ENCODE measurements at places on chromosomes 5 and 9.
A peak's percentile ranks its signal among the peaks of the same experiment; 100 is the strongest.

GRCh38 chr9:72467766-72468738, 53.4 kb upstream of the TMC1 start:
- no peak for DNase-seq

DNA sequence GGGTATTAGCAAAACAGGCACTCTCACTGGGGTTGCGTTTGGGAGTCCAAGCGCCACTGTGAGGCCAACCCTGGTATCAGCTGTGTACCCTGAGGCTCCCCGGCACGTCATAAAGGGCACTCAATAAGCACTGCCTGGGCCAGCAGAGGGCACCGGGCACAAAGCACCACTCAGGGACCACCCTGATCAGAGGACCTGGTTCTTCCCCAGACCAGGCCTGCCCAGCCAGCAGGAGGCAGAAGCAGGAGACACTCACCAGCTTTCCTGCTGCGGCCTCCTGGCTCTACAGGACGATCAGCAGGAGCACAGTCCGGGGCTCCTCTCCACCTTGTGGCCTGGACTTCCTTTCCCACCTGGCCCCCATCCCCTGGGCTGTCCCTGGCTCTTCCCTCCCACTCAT, 12.6 kb downstream of the MGAT1 start:
- DNase-seq: peak; percentile 60

DNA sequence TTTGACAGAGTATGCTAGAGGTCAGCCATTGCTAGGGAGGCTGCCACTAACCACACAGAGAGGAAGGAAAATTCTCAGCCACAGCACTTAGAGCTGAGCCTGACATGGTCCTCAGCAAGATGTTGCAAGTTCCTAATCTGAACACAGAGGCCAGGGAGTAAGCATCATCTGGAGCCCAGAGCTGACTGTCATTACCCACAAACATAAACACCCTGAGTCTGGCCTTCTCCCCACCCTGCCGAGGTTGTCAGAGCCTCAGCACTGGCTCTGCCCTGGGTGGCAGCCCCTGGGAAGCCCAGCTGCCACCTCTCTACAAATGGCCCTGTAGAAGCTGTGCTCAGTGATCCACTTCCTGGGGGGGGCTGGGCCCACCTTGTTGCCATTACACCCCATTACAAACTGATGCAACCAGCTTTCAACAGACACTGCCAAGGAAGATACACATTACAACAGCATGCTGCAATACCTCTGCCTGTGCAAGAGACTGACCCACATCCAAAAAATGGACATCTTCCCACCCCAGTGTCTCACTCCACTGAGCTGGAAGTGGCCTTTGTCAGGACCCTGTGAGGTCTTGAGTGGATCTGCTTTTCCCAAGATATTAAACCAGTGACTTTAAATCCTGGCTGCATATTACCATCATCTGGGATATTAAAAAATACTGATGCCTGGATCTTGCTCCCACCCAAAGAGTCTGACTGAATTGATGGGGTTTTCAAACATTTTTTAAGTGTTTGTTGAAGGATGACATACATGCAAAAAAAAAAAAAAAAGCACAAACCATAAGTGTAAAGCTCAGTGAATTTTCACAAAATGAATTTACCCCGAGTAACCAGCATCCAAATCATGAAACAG, 33.0 kb downstream of the IRF1 start:
- DNase-seq: no peak

DNA sequence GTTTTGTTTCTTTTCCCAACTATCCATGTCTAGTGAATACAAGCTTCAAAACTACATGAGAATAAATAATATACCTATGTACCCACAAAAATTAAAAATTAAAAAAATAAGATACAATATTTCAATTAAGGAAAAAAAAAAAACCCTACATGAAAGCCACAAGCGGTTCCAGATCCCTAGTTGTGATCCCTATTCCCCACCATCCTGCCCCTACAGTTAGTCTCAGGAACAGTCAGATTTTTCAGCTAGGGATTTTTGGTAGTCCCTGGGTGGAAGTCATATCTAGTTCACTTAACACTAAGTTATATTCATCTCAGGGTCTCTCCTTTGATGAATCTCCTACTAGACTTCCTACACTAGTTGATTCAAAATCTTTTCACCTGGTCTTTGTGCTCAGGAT, 18.5 kb upstream of the PCDHB1 start:
- DNase-seq: no peak

DNA sequence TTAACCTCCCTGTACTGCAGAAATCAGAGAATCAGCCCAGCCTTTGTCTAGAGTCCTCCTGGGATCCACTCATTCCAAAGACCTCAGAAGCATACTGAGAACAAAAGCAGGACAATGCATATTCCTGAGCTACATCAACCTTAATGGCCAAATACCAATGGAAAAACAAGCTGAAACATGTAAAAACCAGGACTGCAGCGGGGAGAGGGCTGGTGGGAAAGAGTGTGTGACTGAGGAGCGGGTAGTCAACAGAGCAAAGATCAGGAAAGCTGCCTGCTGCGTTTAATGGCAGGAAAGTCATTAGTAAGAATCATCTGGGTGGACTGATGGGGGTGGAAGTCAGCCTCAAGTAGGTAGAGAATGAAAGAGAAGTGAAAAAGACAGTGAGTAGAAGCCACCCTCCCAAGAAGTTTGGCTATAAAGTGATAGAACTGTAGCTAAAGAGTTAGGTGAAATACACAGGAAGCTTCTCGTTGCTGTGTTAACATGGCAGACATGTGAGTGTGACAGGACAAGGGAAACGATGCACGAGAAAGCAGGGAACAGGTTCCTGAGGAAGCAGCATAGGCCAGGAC, 88.1 kb downstream of the OTULIN start:
- DNase-seq: no peak

GRCh38 chr9:84542554-84542953, 127.0 kb upstream of the NTRK2 start:
- no peak for DNase-seq

- no peak for DNase-seq
These were observed 3.8 kb downstream of the NUDCD2 start for GRCh38 chr5:163456029-163456589.

- DNase-seq: peak; percentile 81
These were observed 20.3 kb upstream of the NINJ1 start for GRCh38 chr9:93154293-93154903.

GRCh38 chr5:87185838-87186237, 81.8 kb upstream of the RASA1 start:
- no peak for DNase-seq

- DNase-seq: peak; percentile 47
These were observed 59.1 kb downstream of the ABCA1 start for GRCh38 chr9:104868687-104869404.

- peak; percentile 40 for DNase-seq
These were observed 6.3 kb downstream of the TESK1 start for GRCh38 chr9:35611230-35611797.

DNA sequence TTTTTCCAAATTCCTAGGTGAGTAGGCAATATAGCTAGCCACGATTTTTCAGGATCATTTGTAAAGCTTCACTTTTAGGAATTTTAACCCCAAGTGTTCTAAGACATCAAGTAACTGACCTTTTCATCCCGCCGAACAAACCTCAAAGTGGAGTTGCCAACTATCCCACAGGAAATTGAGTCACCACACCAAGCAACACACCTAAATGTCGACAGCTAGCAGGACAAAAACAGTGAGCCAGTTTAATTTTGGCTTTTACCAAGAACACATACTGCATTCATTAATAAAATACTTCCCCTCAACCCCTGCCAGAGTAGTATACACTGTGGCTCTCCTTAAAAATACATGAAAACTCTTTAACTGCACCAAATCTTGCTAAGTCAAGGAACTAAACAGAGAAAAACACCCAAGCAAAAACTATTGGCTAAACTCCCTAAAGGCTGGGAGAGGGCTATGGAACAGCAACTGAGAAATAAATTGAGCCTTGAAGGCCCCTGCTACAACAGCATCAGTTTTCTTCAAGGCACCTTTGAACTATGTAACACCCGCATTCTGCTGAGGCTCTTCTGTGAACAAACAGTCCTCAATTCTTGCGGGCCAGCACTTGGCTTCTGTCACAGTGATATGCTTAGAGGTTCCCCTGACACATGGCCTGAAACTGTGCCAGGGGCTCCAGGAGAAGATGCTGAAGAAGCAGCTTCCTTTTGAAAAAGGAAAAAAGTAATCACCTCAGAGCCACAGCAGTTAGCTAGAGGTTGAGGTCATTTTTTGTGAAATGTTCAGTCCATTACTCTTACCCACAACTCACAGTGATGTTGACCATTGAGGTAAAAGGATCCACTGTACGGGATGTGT, 459.6 kb downstream of the RAB3C start:
- DNase-seq: no peak

- no peak for DNase-seq
These were observed 171.8 kb downstream of the OLFM1 start for GRCh38 chr9:135259273-135259672.

- DNase-seq: no peak
These were observed 101.4 kb downstream of the LPAR1 start for GRCh38 chr9:110936719-110937452.

- DNase-seq: no peak
These were observed 6.5 kb downstream of the IRX1 start for GRCh38 chr5:3601911-3602782.

DNA sequence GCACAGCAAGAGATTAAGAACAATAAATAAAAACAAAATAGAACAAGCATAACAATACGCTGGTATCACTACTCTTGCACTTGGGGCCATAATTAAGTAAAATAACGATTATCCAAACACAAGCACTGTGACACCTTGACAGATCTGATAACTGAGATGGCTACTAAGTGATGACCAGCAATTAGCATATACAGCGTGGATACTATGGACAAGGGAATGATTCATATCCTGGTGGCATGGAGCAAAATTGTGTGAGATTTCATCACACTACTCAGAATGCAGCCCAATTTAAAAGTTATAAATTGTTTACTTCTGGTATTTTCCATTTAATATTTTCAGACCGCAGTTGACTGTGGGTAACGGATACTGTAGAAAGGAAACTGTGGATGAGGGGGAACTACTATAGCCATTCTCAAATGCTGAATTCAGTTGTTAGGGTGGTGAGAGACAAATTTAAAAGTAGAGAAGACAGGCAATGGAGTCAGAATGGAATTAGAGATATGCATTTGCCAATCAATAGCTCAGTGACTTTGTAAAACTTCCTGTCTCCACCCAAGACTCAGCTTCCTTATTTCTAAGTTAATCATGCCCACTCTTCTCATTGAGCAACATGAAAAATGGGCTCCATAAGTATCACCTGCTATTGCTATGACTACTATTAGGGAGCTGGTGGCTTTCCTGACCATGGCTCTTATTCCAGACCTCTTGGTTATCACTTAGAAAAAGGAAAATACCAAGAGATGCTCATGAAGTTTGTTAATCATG, 300.8 kb downstream of the TRIM32 start:
- no peak for DNase-seq

DNA sequence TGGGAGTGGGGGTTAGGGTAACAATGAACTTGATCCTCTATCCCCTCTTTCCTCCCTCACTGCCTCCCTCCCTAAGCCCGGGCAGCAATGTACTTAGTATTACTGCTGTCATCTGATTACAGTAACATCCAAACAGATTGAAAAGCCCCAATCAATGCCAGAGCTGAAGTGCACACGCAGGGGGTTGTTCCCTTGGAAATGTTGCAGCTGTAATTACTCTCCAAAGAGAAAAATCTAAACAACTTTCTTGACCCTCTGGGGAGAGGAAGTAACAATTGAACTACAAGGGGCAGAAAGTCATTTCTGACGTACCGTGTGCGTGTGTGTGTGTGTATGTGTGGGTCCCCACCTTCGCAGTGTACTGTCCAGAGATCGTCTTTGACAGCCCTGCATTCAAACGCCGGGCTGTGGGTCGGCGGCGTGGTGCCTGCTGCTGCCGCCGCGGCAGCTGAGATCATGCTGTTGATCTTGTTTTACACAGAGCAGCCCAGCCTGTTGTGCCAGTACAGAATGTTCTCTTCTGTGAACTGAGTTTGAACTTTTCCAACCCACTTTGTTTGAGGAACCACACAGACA, 66.0 kb upstream of the KLF9 start:
- DNase-seq: no peak

- no peak for DNase-seq
These were observed 76.9 kb upstream of the SPATA31D4 start for GRCh38 chr9:81851340-81851739.

- no peak for DNase-seq
These were observed 72.4 kb upstream of the RAPGEF1 start for GRCh38 chr9:131812116-131812790.

DNA sequence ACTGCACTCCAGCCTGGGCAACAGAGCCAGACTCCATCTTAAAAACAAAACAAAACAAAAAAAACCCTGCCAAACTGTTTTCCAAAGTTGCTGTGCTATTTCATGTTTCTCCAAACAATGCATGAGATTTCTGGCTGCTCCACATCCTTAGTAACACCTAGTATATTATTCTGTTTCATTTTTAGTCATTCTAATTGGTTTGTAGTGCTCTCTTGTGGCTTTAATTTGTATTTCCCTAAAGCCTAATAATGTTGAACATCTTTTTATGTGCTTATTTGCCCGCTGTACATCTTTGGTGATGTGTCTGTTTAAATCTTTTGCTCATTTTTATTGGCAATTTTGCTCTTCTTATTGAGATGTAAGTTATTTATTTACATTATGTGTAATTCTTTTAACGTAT, 18.4 kb upstream of the TTC1 start:
- DNase-seq: no peak

DNA sequence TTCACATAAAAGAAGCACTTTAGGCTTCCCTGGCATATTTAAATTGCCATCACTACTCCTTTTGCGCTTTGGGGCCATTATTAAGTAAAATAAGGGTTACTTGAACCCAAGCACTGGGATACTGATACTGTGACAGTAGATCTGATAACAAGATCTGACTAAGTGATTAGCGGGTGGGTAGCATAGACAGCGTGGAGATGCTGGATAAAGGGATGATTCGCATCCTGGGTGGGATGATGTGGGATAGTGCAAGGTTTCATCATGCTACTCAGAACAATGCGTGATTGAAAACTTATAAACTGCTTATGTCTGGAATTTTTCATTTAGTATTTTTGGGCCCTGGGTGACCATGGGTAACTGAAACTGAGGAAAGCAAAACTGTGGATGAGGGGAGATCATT, 75.1 kb downstream of the PTTG1 start:
- no peak for DNase-seq

GRCh38 chr5:30267026-30267425, 926.5 kb upstream of the CDH6 start:
- no peak for DNase-seq

GRCh38 chr5:175202463-175203068, 241.4 kb downstream of the DRD1 start:
- no peak for DNase-seq

DNA sequence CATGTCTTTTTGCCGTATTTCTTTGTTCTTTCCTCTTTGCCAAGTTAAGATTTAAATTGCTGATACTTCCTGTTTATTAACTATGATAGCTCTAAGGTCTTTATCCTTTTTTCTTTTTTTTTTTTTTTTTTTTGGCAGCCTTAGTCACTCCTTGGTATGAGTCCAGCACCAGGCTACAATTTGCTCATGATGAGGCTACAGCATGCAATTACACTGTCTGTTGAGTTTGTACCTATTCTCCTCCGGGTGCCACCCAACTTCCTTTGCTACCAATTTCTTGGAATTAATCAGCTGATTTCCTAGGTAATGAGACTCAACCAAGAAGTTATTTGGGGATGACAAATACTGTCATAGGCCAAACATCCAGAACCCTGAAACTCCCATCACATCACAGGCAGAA, 25.5 kb downstream of the ACTL7B start:
- DNase-seq: no peak
